Effector memory CD4-positive, alpha-beta T cell (primary cell): ENCODE measurements at places on chromosomes 2 and 18.

GRCh38 chr18:35851286-35851970, 121.1 kb upstream of the RMP24 start:
- no peak for DNase-seq

GRCh38 chr2:192060161-192060560, 134.6 kb downstream of the TMEFF2 start:
- DNase-seq, result no peak

DNA sequence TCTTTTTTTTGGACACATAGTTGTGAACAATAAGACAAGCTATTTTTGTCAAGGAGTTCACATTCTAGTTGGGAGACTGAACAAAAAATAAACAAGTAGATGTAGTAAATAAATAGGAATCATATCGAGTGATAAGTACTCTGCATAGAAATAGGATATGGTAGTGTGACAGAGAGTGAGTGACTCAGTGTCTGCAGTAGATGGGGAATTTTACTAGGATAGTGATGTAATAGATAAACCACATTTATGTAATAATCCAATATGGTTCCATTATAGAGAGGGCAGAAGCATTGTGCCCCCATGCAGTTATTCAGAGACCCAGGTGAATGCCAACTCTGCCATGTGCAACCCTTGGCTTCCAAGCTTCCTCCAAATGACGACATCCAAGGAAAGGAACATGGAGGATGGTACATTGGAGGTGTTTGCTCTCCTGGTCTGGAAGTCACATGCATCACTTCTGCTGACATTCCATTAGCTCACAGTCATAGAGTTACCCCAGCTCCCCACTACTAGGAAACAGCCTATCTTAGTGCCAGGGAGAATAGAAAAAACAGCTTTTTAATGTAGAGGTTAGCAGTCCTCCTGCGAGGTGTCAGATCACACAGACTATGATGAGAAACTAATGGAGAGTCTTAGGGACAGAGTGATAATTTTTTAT, 595.4 kb downstream of the NYAP2 start:
- DNase-seq, result no peak

DNA sequence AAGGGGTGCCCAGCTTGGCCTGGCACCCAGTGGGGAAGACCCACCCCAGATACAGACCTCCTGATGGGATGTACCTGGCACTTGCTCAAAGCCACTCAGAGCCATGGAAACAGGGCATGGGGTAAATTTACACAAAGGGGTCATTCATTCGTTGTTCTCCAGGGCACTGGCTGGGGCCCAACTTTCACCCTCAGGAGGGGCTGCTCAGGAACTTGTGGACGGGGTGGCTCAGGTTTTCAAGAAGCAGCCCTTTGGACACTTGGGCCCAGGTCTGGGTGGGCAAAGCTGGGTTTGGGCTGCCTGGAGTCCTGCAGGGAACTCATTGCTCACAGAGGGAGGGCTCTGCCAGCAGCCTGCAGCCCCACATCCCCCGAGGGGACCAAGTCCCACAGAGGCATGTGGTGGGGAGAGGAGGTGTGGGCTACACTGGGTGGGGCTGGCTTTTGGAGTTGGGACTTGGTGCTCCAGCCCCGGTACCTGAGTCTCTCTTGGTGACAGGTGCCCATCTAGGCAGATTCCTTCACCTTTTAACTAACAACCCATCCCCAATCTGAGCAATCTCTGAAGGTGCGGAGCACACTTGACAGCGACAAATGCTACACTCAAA, 172.3 kb downstream of the CELF4 start:
- no peak for DNase-seq

DNA sequence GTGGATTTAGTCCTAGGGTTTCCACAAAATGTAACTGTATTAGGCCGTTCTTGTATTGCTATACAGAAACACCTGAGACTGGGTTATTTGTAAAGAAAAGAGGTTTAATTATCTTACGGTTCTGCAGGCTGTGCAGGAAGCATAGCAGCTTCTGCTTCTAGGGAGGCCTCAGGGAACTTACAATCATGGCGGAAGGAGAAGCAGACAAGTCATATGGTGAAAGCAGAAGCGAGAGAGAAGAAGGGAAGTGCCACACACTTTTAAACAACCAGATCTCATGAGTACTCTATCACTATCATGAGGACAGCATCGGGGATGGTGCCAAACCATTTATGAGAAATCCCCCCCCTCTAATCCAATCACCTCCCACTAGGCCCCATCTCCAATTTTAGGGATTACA, 9.5 kb upstream of the CCDC68 start:
- DNase-seq, result no peak
